ENCODE measurements at places on chromosomes 5 and 9.
A peak's percentile ranks its signal among the peaks of the same experiment; 100 is the strongest.

GRCh38 chr9:134548618-134549017 lies 93.0 kb upstream of the COL5A1 start:
- no peak for DNase-seq

GRCh38 chr9:127493592-127494303 lies 42.4 kb downstream of the LRSAM1 start:
- no peak for DNase-seq

DNA sequence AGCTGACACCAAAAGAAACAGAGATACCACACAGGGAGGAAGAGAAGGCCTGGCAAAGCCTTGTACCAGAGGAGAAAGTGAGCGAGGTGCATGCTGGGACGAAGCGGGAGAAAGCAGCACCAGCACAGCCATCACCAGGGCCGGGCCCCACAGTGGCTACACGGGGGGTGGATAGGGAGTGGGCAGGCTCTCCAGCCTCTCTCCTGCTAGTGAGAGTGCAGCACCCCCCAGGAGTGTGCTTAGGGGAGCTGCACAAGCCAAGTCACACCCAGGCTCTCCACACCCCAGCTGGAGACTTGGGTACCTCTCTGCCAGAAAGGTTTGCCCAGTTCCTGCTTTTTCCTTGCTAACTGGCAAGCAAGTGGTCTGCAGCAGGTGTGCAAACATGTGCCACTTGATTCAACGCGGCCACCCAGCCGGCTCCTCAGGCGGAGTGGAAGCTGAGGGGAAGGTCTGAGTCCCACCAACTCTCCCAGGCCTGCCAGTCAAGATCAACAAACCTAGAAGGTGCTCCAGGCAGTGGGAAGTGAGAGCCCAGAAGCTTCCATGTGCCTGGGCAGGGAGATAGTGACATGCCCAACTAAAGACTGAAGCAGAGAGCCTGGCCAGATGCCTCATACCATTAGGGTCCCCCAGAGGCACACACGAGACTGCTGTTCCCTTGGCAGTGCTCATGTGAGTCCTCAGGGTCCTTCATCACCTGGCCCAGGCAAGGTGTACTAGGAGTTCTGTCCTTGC lies 39.9 kb downstream of the BICD2 start:
- no peak for DNase-seq

DNA sequence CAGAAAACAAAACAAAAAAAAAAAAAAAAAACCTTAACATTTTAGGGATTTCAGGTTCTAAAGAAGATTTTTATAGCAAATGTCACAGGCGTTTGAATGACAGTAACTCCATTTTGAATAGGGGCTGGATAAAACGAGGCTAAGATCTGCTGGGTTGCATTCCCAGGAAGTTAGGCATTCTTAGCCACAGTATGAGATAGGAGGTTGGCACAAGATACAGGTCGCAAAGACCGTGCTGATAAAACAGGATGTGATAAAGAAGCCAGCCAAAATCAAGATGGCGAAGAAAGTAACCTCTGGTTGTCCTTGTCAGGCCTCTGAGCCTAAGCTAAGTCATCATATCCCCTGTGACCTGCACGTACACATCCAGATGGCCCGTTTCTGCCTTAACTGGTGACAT lies 425.6 kb upstream of the PTPRD start:
- no peak for DNase-seq

DNA sequence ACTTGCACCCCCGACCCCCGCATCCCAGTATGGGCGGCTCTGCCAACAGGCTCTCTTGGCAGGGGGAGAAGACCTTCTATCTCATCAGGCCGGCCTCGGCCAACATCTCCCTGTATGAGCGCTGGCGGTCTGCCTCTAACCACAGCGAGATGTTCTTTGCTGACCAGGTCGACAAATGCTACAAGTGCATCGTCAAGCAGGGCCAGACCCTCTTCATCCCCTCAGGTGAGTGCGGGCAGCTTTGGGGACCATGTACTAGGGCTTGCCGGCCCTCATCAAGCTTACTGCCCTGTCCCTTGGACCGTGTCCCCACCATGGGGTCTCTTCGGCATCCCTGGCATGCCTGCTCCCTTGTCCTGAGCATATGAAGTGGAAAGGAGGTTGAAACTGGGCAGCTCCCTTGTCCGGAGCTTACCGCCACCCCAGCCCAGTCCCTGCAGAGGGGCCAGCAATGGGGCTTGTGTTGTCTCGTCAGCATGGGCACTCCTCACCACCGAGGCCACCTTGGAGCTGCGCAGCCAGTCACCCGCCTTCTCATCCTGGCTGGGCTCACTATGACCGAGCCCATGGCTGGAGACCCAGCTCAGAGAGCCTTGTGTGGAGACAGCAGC lies 78.1 kb downstream of the PHF2 start:
- no peak for DNase-seq

DNA sequence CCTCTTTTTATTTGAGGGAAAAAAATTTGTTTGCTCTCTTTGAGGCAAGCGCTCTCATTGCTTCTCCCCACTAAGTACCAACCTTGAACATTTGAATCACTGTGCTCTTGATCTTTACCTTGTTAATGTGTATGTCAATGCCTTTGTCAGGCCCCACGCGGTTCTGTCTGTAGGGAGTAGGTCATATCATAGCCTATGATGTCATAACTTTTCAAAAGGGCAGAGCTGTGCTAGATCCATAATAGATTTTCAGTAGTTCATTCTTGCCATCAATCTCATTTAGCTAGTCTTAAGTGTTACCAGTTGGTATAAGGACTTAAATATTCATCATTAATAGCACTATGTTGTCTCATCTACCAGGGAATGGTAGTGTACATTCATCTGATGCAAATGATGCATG lies 56.6 kb downstream of the MAST4 start:
- no peak for DNase-seq

DNA sequence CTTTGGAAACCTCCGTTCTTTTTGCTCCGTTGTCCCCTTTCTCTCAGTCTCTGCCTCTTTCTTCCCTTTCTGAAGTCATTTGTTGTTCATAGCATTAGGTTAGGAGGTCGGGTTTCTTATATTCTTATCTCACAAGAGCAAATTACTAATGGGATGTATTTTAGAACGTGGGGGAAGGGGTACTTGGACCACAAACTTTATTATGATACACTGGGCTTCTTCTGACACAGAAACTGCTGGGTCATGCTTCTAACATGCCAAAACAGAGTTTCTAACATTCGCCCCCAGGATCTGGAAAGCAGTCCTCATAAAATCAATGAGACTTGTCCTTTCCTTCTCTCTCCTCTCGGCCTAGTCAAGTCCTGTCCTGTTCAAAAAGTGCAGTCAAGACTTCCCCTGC lies 334.4 kb downstream of the GADD45G start:
- DNase-seq: no peak

GRCh38 chr5:33969572-33970452 lies 14.7 kb downstream of the SLC45A2 start:
- peak; percentile 79 for DNase-seq

DNA sequence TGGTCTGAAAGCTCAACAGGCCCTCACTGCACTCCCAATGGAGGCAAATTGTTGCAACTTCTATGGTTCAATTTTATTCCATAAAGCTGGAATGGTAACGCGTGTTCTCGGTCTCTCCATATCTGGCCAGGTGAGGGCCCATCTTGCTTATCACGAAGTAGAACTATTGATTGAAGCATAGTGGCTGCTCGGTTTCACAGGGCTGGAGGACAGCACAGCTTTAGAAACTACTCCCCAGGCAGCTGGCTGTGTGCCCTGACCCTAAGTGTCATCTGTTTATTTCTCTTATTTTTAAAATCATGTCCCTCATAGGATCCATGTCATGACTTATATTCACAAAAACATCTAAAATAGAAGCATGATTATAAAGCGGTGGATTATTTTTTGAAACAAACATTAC lies 223.4 kb downstream of the NPR3 start:
- no peak for DNase-seq

DNA sequence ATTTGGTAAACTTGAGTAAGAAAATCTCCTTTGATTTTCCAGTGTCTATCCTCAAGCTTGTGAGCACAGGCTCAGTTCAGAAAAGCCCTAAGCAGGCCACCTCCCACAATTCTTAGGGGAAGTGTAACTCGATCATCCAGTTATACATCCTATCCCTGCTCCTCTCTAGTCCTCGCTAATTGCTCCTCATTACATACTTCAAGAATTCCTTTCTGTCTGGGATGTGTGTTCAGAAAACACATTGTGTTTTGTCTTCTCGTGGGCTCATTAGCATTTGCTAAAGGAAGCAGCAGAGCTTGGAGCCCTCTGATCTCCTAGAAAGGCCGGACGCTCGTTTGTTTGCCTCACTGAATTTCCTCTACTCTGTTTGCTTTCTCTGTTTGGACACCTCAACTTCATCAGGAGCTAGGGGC lies 268.2 kb upstream of the RFX3 start:
- peak; percentile 20 for DNase-seq

DNA sequence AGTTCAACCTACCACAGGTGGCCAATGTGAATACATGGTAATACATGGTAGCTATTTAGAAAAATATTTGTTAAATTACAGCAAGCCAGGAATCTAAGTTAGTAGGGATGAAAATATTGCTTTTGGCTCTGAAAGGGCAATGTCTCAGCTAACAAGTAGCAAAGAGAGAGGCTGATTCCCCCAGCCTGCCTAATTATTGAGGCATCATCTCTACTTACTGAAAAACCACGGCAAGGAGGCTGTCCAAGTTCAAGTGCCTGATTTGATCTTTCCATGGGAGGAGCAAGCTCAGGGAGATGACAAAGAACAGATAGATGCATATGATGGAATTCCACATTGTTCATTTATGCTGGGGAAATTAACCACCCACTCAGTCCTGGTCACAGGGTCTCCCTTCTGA lies 28.7 kb upstream of the UBTD2 start:
- no peak for DNase-seq

DNA sequence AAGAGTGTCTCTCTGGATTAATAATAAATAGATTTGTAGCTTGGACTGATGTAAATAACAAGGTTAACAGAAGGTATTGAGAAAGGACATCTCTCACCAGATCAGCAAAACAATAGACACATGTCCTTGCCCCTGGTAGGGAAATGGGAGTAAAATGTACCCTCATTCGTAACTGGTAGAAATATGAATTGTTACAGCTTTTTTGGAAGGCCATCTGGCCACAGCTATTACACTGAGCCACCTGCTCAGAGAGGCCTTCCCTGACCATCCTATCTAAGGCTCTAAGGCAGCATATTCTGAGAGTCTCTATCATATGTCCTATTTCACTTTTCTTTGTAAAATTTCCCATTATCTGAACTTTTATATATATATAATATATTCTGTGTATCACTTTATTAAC lies 129.1 kb upstream of the MAP1B start:
- DNase-seq: no peak

DNA sequence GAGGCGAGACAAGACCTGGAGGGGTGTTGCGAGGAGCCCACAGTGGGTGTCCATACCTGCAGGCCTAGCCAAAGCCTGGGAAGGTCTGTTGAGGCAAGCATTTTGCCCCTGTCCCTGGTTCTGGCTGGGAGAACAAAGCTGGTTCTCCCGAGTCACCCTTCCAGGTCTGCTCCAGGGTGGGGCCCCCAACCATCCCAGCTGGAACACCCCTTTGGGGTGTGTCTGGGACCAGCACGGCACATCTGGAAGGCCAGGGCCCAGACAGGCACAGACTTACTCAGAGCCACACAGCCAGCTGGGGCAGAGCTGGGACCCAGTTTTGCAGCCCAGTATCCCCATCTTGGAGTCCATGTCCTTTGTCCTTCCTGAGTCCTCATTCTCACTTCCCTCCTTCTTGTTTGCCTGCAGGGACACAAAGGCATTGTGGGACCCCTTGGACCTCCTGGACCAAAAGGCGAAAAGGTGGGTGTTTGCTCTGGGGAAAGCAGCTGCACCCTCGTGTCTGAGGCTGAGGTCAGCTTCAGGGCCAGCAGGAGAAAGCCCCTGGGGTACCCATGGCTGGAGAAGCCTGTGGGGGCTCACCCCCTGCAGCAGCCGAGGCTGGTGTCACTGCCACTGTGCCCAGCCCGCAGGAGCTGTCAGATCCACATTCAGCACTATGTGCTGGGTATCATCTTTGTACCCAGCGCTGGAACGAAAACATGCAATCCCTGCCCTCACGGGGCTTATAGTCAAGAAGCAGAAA lies 38.4 kb upstream of the ORM1 start:
- no peak for DNase-seq

GRCh38 chr5:132256086-132256782 lies 1.3 kb upstream of the PDLIM4 start:
- no peak for DNase-seq

DNA sequence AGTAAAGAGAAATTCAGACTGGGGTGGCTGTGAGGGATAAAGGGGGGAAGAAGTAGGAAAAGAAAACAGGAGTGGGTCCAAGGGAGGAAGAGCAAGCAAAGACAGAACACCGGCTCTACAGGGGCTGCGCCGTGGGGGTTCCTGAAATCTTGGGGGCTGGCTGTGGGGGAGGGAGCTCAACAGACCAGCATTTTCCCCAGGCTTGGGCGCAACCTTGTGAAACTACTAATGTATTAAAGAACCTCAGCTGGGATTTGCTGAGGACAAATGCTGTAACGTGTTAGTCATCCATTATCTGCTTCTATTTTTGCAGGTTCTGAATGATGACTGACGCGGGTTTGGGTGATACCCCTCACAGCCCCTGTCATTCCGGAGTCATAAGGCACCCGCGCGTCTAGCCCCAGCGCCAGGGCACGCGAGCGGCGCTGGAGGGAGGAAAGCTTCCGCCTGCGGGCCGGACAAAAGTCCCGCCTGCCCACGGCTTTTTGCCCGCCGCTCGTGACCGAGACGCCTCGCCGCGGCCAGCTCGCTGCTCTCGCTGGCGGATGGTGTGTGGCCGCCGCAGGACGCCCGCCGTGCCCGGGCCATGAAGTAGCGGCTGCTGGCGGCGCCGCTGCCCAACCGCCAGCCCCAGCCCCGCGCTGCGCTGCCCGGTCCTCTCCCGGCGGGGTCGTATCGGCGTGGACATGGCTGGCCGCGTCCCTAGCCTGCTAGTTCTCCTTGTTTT lies 110.6 kb downstream of the PAM start:
- DNase-seq: peak; percentile 91

GRCh38 chr5:14431534-14431933 lies 150.1 kb upstream of the OTULINL start:
- no peak for DNase-seq

DNA sequence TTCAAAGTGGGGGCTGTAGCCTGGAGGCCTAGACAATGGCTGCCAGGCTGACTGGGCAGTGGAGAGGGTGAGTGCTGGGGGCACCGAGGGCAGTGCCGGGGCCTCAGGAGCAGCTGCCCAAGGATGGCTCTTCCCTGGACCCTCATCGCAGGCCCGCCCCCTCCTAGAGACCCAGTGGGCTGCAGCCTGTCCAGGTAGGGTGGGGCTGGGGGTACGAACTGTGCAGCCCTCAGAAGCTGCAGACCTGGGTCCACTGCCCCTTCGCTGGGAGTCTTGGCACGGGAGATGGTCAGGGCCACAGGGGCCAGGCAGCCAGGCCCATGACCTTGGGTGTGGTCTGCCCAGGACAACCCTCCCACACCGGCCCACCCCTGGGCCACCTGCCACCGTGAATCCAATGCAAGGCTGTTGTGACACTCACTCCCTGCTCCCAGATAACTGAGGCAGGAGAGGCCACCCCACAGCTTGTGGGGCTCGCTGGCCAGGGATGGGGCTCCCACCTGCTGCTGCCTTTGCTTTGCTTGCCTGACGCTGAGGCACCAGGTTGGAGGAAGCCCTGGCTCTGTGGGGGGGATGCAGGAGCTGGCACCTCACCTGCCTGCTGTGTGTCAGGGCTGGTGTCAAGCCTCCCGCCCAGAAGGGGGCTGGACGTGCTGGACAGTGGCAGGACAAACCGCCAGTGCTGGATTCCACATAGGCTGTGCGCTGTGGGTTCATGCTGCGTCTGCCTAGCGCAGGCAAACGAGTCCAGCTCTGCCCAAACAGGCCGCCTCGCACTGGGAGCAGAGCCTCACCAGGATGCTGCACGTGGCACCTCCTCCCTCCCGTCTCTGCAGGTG lies 23.1 kb upstream of the SLC9A3 start:
- DNase-seq: no peak

GRCh38 chr5:24855485-24855884 lies 210.7 kb upstream of the CDH10 start:
- no peak for DNase-seq

- DNase-seq: peak; percentile 55
Measured at GRCh38 chr5:173825215-173825865, 62.8 kb upstream of the CPEB4 start.

Measured in fibroblast of pulmonary artery (primary cell).